ENCODE measurements at places on chromosomes 16 and 17.

GRCh38 chr17:48998587-48999440, 1.6 kb downstream of the IGF2BP1 start:
- peak; percentile 78 for DNase-seq

GRCh38 chr17:7647018-7647417, 3.7 kb upstream of the ATP1B2 start:
- DNase-seq = no peak

DNA sequence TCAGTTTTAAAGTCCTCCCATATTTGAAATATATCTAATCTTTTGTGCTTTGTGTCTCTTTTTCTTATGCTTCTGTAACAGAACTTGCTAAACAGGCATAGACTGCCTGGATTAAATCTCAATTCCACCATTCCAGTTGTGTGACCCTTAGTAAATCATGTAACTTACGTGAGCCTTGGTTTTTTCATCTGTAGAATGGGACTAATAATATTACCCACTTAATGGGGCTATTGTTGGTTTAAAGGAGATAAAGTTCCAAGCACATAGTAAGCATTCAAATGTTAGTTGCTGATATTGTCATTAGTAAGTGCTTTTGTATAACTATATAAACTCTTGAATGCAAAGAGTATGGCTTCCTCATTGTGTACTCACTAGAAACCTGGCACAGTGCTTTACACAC, 5.9 kb upstream of the VWA3A start:
- no peak for DNase-seq

DNA sequence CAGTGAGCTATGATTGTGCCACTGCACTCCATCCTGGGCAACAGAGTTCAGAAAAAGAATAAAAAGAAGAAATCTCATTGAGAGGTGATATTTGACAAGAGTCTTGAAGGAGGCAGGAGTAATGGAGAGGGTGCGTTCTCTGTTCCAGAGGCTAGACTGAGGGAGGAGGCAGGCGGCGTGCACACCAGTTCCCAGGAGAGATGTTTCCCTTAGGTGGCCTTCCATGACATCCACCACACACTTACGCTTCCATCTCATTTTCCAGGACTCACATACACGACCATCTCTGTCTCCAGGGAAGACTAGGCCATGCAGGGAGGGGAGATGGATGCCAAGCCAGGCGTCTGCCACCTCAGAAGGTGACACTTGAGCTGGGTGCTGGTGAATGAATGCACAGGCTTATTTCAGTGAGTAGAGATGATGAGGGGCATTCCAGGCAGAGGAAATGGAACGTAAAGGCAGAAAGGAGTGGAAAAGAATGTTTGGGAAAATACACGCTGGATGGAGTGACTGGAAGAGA, 25.3 kb upstream of the N4BP1 start:
- no peak for DNase-seq

DNA sequence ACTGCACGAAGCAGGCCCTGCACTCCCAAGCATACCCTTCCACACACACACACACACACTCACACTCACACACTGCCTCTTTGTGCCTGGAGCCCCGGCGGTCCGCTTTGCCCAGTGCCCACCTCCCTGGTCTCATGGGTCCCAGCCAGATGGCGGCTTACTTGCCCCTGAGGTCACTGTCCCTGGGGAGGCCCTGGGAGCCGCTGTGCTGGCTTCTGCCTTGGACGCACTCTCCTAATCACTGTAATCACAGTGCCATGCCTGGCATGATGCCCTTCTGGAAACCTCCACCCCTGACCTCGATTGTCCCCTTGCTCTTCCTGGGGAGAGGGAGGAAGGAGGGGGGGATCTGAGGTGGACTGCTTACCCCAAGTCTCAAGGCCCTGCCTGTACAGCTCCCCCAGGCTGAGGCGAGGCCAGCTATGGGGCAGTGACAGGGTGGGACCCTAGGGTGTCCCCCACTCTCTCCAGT, 36.0 kb downstream of the ARHGAP23 start:
- no peak for DNase-seq

DNA sequence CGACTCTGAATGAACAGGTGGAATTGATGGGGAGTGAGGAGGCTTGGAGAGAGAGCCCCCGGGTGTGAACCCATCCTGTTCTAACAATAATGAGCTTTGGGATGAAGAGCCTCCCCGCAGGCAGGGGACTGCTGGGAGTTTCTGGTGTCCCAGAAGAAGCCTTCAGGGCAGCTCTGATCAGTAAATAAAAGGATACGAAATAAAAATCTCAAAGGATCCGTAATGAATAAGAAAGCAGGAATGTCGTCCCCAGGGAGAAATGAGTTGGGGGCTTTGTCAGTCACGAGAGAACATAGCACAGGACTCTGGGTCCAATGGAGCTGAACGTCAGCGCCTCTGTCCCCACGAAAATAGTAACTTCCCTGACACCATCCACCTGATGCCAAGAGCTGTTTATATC, 113.4 kb downstream of the PITPNC1 start:
- DNase-seq = no peak

DNA sequence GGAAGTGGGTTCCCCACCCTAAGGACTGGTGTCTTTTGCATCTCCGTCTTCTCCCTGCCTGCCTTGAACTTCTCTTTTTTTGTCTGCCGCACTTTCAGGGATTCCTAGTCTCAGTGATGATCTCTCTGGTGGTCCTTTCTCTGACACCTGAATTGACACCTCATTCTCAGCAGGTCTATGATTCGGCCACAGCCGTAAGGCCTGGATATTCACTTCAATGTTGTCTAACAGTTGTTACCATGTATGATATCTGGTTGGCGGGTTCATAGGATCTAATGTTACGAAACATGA, 25.1 kb upstream of the SLC47A1 start:
- DNase-seq = no peak

- no peak for DNase-seq
These were observed 10.3 kb downstream of the ITGAX start for GRCh38 chr16:31365131-31365865.

DNA sequence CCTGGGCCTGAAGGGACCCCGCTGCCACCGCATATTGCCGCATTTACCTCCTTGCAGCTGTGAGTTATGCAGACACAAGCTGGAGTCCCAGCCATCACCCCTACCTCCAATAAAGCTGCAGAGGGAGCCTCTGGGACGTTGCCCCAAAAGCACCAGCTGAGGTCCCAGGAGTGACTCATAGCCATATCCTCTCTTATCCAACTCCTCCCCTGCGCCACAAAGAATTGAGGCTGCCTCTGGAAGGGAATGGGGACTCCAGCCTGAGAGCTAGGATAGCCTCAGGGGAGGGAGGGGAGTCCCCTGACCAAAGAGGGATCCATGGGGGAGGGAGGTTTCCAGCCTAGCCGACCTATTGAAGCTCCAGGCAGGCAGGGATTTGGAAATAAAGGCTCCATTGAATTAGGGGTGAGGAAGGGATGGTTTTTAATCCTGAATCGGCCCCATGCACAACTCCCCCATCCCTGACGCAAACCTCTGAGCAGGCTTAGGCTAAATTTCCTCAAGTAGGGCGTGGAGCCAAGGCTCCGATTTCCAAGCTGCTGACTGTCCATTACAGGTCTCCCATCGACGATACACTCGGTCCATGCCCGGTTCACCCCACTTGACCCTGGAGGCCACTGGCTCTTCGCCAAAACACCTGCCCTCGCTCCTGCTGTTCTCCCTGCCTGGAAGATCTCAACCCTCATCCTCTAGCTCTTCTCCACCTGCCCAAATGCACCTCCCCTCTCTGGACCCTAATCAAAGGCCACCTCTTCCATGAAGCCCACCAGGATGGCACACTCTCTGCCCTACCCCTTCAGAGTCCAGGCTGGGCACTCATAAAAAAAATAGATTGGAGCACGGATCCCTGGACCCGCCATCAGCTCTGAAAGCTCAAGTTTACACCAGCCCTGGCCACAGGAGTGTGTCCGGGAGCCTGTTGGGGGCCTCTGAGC, 27.5 kb downstream of the PIMREG start:
- DNase-seq = peak; percentile 70

DNA sequence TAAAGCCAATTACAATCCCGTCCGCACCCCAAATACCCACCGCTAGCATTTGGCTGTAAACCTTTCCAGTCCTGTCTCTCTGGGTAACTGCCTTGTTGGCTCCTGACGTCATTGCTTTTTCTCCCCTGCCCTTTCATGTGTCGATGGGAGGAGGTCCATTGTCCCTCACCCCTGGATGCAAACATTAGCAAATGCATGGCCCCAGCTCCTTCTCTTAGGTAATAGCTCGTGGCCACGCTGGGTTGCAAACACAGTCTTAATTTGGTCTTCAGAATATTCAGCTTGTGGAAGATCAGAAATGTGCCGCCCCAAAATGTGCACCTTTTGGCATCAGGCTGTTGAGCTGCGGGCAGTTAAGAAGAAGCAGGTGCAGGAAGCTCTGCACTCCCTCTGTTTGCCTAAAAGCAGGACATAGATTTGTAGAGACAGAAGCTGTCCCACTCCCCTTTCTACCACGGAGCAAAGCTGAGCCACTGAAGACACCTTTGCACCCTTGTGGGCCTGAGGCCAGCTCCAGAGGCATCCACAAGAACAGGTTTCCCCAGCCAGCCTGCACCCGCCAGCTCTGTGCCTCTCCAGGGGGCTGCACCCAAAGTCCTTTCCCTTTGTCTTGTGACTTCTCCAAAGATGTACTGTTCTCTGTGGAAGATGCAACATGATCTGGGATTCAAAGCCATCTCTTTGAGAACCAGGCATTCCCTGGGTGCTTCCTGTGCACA, 127.3 kb downstream of the MGAT5B start:
- no peak for DNase-seq

- DNase-seq = no peak
These were observed 99.4 kb downstream of the CCT6B start for GRCh38 chr17:34861864-34862263.

DNA sequence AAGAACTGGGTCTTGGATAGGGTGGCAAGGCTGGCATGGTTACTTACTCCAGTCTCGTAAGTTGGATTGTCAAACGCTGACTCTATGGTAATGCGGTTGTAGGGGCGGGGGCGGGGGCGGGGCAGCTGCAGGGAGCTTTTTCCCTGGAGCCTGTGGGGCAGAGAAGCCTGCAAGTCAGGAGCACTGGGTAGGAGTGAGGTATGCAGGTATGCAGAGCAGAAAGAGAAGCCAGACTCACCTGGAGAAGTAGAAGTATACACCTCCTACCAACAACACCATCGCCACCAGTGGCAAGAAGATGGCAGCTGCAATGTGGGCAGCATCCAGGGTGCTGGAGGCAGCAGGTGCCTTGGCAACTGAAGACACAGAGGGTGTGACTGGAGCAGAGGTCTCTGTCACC, 4.8 kb upstream of the PHF12 start:
- DNase-seq = no peak

GRCh38 chr17:75691801-75692626, 24.9 kb downstream of the SAP30BP start:
- DNase-seq = no peak

DNA sequence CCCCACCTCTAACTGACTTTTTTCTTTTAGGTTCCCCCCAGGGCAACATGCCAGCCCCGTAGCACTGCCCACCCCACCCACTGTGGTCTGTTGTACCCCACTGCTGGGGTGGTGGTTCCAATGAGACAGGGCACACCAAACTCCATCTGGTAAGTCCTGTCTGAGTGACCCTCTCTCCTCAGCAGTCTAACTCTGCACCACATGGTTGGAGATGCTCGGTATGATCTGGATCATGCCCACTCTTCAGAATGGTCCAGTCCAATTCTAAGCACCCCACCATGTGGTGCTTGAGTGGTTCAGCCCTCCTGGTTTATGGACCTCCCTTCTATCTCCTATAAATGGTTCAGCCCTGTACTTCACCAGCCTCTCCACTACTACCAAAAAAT, 5.9 kb downstream of the KDM6B start:
- peak; percentile 61 for DNase-seq

- no peak for DNase-seq
These were observed at the start of gene IGSF6 for GRCh38 chr16:21652453-21652852. Gene IGSF6 (minus strand): TSS chr16:21652608. CDS start chr16:21652598, 10 bp downstream.

GRCh38 chr16:85162478-85163277, 50.4 kb upstream of the CIBAR2 start:
- DNase-seq = peak; percentile 88

DNA sequence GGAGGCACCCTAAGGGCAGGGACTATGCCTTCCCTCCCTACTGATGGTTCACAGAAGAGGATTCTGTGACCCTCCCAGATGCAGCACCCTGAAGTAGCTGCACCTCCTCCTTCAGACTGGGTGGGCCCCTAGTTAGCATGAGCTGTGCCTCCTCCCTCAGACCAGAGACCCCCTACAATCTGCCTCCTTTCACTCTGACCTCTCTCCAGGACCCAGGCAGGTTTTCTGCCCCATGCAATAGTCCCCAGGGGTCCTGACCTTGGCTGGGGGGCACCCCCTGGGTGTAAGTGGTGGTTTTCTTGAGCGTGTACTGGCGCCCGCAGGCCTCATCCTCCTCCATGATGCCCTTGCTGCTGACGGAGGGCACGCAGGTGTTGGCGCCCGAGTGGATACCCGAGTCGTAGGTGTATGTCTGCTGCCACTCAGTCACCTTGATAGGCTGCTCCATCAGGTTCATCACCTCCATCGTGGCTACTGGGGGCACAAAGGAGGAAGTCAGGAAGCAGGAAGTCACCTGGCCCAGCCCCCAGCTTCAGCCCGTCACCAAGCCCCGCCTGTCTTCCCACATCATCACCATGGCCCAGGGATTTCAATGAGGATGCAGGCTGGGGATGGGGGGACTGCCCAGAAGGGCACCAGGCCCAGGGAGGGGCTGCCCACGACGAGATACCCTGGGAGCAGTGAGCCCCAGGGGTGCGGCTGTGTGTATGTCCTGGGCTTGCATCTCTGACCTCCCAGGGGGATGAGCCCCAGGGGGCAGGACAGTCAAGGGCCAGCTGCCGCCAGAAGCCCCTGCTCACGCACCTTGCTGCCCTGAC, 14.9 kb downstream of the JUP start:
- no peak for DNase-seq

GRCh38 chr17:50187394-50187725, 14.1 kb downstream of the COL1A1 start:
- DNase-seq = no peak

GRCh38 chr17:46783031-46783593, 35.4 kb downstream of the WNT3 start:
- no peak for DNase-seq

DNA sequence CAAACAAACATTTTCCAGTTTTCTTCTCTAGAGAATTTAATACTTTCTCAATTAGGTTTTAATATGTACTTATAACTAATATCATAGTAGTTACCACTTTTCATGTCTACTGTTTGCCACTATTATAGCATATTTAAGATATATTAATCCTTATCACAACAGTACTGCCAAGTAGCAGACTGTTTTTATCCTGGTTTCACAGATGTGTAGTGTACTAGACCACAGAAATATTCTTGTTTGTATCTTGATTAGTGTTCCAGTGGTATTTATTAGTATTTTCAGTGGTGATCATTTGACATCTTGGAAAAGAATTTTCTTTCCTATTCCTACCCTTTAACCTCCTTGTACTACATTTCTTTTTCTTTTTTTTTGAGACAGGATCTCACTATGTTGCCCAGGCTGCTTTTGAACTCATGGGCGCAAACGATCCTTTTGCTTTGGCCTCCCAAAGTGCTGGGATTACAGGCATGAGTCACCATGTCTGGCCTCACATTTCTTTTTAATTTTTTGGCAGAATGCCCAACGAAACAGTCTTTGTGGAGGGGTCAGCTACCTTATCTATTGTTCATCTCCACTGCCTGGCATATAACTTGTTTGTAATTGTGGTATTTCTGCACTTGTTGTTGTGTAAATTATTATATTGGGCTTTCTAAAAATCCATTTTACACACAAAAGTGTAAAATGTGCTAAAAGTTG, 27.2 kb downstream of the MAP2K4 start:
- peak; percentile 36 for DNase-seq

GRCh38 chr17:17682737-17683680, 1.8 kb downstream of the RAI1 start:
- DNase-seq = peak; percentile 93

GRCh38 chr16:81530296-81530721, 85.7 kb downstream of the CMIP start:
- no peak for DNase-seq

Data from fibroblast of skin of right biceps (primary cell).